ENCODE measurements at places on chromosomes 5 and 9.
A peak's percentile ranks its signal among the peaks of the same experiment; 100 is the strongest.

- DNase-seq, result no peak
These were observed 67.6 kb downstream of the HMCN2 start for GRCh38 chr9:130333041-130333711.

GRCh38 chr9:37436540-37436939, 14.0 kb downstream of the GRHPR start:
- no peak for DNase-seq

- DNase-seq, result no peak
These were observed 408.3 kb upstream of the RGMB start for GRCh38 chr5:98365126-98365525.

- DNase-seq, result no peak
These were observed 6.3 kb downstream of the RCL1 start for GRCh38 chr9:4799033-4799430.

- no peak for DNase-seq
These were observed 1029.9 kb upstream of the WWC1 start for GRCh38 chr5:167261309-167262100.

DNA sequence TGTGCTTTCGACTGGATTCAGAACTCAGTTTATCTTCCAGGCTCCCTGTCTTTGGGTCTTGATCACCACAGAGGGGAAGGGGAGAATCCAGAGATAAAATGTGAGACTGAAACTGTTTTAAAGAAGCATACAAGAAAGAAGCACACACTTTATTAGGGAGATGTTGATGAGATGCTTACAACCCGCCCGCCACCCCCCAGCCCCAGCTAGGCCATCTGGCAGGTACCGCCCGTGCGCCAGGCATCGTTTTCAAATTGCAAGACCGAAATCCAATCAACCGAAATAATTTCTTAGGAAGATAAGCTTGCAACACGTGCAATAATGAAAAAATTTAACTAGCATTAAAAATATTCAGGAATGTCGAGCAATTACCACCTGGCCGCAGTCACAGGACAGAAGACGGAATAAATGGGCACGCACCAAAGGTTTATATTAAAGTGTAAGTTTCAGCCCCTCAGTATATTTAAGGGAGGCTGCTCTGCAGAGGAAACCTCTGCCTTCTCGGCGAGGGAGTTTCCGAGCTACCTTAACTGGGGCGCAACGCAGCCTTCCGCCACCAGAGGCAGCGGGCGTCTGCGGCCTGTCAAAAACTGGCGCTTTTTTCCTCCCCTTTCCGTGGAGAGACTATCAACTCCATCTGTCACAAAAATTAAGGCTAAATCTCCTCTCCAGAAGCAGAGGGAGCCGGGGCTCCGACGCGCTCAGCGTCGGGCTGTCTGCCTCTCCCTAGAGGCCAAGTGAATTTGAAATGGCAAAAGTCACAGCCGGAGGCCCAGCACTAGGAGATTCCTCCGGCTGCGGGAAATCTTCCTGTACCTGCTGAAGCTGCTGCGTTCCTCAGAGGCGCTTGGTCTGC, 996 bp upstream of the GAS1 start:
- peak; percentile 50 for DNase-seq

GRCh38 chr5:18772475-18772874, 1138.2 kb downstream of the TAF11L14 start:
- DNase-seq, result no peak

DNA sequence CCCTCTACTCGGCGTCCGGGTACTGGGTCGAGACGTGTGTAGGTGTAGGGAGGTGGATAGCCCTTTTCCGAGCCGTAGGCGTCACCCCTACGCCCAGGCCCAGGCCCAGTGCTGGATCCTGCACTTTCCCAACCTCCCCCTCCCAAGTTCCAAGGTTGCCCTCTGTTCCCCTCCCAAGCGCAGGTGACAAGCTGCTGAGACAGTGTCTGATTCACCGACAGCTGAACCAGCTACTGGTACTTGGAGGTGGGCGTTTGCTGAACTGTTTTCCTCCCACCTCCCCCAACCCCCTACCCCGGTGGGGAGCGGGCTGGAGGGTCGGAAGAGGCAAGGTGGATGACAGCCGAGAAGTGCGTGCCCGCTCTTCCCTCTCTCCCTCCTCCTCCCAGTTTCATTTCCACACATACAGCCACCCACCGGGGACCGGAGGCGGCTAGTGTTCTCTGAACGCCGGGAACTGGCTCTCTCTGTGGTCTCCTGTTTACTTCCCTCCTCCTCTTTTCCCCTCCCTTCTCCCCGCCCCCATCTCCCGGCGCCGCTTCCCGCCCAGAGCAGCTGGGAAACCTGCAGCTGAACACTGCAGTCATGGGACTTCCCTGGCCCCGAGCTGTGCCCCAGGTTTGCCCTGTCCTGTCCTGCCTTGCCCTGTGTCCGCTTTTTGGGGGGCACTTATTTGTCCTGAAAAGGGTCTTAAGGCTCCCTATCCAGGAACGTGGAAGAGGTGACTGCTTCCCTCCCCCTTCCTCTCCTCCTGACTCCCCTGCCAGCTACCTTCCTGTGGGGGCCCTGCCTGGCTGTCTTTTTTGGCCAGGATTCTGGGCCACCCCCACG, 6.2 kb upstream of the KLF9 start:
- peak; percentile 47 for DNase-seq

DNA sequence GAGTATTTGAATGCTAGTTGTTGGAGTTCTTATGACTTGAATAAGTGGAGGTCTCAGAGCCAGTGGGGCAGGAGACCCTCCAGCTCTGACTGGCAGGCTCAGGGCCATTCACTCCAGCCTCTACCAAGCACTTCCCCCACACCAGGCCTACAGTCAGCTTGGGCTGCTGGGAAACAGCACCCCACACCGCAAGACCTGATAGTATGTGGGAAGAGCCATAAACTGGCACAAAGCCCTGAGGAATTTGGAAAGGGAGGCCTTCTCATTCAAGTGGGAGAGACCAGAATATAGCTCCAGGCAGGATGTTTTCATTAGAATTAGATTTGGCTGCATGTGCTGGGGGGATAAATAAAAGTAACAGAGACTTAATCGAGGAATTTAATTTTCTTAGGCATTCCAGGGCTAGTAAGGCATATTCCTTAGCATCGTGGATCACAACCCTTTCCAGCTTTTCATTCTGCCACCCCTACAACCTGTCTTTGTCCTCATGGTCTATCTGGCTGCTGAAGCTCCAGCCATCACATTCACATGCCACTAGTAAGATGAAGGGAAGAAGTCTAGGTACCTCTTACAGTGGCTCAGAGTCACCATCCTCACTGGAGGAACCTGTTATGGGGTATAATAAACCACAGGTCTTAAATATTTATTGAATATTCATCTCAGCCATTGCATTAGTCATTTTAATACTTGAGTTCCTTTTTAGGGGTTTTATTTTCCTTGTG, 47.5 kb downstream of the TMOD1 start:
- DNase-seq, result no peak

- no peak for DNase-seq
These were observed 146.8 kb upstream of the FBXL17 start for GRCh38 chr5:108528655-108529054.

GRCh38 chr5:174793684-174794328, 69.4 kb downstream of the MSX2 start:
- peak; percentile 48 for DNase-seq

GRCh38 chr9:68895741-68896478, 118.0 kb downstream of the PRKACG start:
- no peak for DNase-seq

DNA sequence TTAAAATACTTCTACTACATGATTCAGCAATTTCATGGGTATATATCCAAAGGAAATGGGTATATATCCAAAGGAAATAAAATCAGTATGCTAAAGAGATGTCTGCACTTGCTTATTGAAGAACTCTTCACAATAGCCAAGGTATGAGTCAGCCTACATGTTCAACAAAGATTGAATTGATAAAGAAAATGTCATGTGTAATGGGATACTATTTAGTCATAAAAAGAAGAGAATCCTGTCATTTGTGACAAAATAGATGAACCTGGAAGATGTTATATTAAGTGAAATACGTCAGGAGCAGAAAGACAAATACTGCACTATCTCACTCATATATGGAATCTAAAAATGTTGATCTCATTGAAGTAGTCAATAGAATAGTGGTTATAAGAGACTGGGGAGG, 944.5 kb upstream of the CTNND2 start:
- no peak for DNase-seq

DNA sequence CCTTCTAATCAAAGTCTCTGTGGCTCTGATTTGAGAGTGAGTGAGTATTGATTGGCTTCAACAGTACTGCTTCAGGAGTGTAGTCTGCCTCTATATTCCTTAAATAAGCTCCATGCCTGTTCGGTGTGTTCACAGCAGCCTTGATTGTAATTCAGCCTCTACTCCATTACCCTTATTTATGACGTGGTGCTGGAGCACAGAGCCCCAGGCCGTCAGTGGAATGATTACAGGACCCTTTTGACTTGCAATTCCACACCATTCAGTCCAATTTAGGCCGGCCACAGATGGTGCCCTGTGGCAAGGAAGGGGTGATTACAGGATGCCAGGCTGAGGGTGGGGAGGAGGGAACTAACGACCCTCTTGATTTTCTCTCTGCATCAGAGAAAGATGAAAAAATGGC, 110.3 kb downstream of the ASTN2 start:
- no peak for DNase-seq

DNA sequence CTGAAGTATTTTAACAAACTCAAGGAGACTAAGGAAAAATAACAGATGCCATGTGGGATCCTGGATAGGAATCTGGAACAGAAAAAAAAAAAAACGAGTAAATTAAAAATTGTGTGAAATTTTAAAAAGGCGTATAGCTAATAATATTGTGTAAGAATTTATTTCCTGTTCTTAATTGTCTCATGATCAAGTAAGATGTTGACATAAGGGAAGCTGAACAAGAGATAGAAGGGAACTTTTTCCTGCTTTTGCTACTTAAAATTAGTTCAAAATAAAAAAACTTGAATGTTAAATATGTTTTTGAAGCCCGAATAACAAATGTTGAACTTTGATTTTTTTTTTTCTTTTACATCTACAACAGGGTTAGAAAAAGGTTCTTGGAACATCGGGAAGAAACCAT, 10.5 kb downstream of the SNAPC3 start:
- DNase-seq, result no peak

DNA sequence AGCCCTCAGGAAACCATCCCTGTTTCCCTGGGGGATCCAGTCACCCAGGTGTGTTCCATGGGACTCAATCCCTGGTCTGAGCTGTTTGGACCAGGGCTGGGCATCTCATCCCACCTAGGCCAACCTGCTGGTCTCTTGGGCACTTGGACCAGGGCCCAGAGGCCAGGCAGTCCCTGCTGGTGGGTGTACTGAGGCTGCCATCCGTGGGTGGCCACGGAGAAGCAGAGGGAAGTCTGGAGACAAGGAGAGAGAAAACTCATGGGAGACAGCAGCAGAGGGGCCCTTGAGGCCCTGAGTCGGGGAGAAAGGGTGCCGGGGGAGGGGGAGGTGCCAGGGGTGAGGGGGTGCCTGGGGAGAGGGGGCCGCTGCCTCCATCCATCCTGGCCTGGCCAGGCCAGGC, 247.8 kb downstream of the PBX3 start:
- DNase-seq, result no peak

DNA sequence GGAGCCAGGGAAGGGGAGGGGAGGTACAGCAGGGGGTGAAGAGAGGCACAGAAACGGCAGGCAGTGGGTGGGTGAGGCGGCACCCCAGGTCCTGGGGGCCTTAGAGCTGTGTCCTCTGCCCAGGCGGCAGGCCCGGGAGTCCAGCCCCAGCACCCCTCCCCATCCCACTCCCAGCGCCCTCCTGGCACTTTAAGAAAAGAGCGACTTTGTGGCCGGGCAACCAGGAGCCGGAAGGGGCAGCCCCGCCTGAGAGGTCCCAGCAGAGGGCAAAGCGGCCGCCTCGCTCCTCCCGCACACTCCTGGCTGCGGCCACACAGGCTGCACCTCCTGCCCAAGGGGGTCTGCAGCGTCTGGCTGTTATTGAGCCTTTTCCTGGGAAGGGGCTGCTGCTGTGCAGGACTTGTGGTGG, 42.6 kb downstream of the NACC2 start:
- no peak for DNase-seq

GRCh38 chr5:10478436-10478835, 36.8 kb downstream of the ROPN1L start:
- DNase-seq, result no peak

- no peak for DNase-seq
These were observed 2.0 kb downstream of the EIF4EBP3 start for GRCh38 chr5:140549237-140550144.

GRCh38 chr9:3740690-3741419, 215.1 kb upstream of the RFX3 start:
- DNase-seq, result no peak

- no peak for DNase-seq
These were observed 19.6 kb downstream of the SIL1 start for GRCh38 chr5:139178589-139178917.

GRCh38 chr9:36392489-36392888, 7.6 kb downstream of the RNF38 start:
- no peak for DNase-seq

DNA sequence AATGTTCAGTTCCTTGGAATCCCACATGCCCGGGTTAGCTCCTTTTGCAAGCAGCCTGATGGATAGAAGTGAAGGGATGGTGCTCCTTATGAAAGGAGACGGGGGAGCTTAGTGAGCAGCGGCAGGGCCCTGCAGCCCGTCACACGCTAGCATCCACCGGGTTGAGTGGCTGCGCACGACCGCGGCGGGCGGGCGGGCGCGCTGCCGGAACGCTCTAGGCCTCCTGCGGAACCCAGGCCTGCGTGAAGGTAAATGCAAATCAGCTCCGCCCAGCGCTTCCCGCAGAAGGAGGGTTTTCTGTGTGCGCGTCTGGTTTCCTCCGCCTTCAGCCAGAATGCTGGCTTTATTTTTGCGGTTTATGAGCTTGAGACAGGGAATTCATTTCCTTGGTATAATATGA, 19.8 kb downstream of the IL12B start:
- DNase-seq, result peak; percentile 11

- DNase-seq, result no peak
These were observed 40.1 kb downstream of the TRIP13 start for GRCh38 chr5:932628-933250.

GRCh38 chr9:115883467-115884329, 269.9 kb upstream of the PAPPA start:
- no peak for DNase-seq

DNA sequence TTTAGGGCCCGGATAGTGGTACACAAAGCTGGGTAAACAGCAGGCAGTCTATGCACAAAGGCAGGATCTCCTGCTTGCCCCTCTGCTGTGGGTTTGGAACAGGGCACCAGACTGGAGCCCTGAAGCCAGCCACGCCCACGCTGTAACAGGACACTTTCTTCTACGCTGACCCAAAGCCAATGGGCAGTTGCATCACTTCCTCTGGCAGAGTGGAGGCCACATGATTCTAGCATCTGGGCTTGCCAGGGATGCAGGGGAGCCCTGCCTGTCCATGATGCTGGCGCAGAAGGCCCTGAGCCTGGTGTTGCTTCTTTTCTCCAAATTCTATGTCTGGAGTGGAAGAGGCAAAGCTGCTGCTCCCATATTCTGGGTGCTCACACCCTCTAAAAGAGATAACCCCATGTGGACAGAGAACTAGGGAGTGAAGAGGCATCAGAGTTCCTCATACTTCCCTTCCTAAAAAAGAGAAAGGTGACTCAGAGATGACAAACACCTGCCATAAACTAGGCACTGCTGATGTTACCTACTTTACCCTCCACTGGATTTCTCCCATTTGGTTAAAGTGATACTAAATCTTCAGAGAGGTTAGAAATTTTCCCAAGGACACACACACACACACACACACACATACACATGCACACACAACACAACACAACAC, 260.3 kb upstream of the KLF4 start:
- no peak for DNase-seq
